Aorta (tissue), 5 donors: ENCODE measurements at places on chromosomes 13 and 19. TPM values are rescaled to one million over a fixed set of nuclear protein-coding genes. Genes with fewer than 3 reads are reported as not detected.

FBN3 gene
- not detected for total RNA-seq

MYBPC2 gene
- not detected for total RNA-seq

TEX29 gene
- 0.96 TPM for total RNA-seq

RDH8 gene
- total RNA-seq: not detected

FCGBP gene
- total RNA-seq: 790 TPM

MTUS2 gene
- 5.1 TPM for total RNA-seq

ZNF433 gene
- total RNA-seq: 5.1 TPM

SHISA2 gene
- total RNA-seq: 0.66 TPM

MAMSTR gene
- total RNA-seq: 3.7 TPM

DNA sequence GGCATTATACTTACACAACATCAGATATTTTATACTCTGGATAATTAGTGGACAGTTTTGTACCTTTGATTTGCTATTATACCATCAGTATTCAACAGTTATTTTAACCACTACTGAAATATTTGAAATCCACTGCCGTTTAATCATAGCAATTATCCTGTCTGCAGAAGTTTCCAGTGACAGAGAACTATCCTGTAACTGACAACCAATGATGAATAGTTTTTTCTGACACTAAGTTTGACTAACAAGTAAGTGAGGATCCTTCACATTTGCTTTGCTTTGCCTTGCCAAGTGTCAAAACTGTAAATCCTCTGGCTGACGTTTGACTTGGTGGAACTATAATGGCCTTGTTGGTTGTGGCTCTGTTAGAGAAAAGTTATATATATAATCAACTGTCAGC, 410.7 kb downstream of the GPC5 start:
- no peaks in the 10 kb centered on the region for H3K4me1 ChIP-seq
- H3K4me3 ChIP-seq: no peak overlapping the region
- no peak overlapping the region for H3K27ac ChIP-seq
- H3K27me3 ChIP-seq: no peaks in the 10 kb centered on the region
- no peaks in the 10 kb centered on the region for H3K36me3 ChIP-seq

DNA sequence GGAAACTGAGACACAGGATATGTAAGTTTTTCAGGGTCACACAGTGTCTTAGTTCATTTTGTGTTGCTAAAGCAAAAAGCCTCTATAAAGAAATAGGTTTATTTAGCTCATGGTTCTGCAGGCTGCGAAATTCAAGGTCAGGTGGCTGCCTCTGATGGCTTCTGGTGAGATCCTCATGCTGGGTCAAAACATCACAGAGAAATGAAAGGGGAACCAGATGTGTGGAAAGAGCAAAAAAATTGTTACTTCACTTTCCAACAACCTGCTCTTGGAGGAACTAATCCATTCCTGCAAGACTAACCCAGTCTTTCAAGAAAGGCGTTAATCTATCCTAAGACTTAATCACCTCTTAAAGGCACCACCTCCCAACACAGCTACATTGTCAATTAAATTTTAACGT, 64.2 kb upstream of the UBL3 start:
- H3K4me1 ChIP-seq: no peaks in the 10 kb centered on the region
- no peak overlapping the region for H3K27ac ChIP-seq
- DNase-seq: no peak
- H3K4me3 ChIP-seq: no peak overlapping the region
- H3K27me3 ChIP-seq: no peaks in the 10 kb centered on the region
- no peaks in the 10 kb centered on the region for H3K36me3 ChIP-seq

DNA sequence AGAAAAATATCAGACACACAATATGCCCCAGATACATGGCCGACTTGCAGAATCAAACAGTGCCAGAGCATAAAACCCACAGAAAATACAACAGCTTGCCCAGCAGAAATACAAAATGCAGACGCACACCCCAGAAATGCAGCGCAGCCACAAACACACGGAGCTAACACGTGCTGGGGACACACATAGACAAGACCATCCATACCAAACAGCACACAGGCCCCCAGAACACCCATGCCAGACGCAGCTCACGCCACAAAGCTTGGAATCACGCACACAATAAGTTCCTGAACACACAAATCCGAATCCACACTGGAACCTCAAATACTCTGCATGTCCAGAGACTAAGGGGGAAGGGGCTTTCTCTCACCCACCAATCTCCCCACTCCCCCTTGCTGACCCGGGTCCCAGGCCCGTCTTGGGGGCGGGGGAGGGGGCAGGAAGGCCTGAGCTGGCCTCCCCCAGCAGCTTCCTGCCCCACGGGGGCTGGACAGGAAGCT, 17.2 kb downstream of the CCDC97 start:
- H3K27ac ChIP-seq: peak overlapping the region; percentile 14
- no peak for DNase-seq

DNA sequence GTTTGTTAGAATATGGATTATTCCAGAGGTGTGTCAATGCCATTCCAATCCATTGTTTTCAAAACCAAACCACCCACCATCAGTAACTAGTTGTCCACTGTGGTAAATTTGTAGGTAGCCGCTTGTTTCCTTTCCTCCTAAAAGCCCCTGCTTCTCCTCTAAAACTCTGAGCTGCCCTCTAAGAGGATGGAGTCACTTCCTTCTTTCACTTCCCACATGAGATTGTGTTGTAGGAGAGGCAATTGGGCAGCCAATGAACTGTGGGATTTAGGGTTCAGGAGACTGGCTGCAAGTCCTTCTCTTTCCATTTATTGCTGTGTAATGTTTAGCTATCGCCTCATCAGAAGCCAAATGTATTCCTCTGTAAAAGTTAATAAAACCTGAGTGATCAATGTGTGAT, 49.9 kb upstream of the RFXAP start:
- no peaks in the 10 kb centered on the region for H3K27me3 ChIP-seq
- H3K4me3 ChIP-seq: no peak overlapping the region
- H3K4me1 ChIP-seq: no peaks in the 10 kb centered on the region
- no peak overlapping the region for H3K27ac ChIP-seq

GRCh38 chr13:50104493-50104892, 89.2 kb downstream of the KCNRG start:
- no peak overlapping the region for H3K4me3 ChIP-seq
- H3K36me3 ChIP-seq: no peaks in the 10 kb centered on the region
- H3K4me1 ChIP-seq: peaks cover 2% of the 10 kb centered on the region
- DNase-seq: no peak
- no peaks in the 10 kb centered on the region for H3K27me3 ChIP-seq

- H3K36me3 ChIP-seq: no peaks in the 10 kb centered on the region
- no peak for DNase-seq
- no peak overlapping the region for H3K4me3 ChIP-seq
Measured at GRCh38 chr13:27384285-27384684, 40.1 kb upstream of the GTF3A start.

DNA sequence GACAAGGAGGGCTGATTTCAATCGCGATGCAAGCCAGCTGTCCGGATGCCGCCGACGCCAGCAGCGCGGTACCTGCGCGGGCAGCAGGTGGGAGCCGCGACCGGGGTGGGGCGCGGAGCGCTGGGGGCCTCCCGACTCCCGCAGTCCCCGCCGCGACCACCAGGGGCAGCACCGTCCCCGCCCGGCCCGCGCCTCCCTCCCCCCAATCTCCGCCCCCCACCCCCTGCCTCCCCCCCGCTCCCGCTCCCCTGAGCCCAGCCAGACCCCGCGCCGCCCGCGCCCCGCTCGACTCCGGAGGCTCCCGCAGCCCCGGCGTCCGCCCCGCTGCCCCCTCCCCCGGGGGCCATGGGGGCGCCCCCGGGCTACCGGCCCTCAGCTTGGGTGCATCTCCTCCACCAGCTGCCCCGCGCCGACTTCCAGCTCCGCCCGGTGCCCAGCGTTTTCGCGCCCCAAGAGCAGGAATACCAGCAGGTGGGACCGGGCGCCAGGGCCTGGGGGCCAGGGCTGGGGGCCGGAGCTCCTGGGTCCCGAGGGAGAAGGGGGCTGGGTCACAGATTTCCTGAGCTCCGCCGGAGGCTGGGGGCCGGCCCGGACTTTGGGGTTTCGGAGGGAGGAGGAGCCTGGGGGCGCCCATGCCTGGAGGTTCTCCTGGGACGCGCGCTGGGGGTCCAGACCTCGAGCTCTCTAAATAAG, at the start of gene TTYH1:
TSS of gene TTYH1 (plus strand) at position 257 of the 693 bp plus-strand sequence. CDS start at position 346, 89 bp downstream.
- H3K27ac ChIP-seq: no peak within 1 kb of the TSS
- no peaks in the 10 kb centered on the region for H3K36me3 ChIP-seq
- DNase-seq: no peak
- H3K4me3 ChIP-seq: no peak within 1 kb of the TSS

GRCh38 chr19:37905946-37906868, at the start of gene WDR87:
WDR87 (minus strand) TSS chr19:37906594; CDS start chr19:37898239, 8,355 bp downstream.
- no peaks in the 10 kb centered on the region for H3K36me3 ChIP-seq
- no peaks in the 10 kb centered on the region for H3K27me3 ChIP-seq
- peaks cover 3% of the 10 kb centered on the region for H3K4me1 ChIP-seq

GRCh38 chr19:48203222-48203793, 32.8 kb downstream of the ZSWIM9 start:
- H3K36me3 ChIP-seq: peaks cover 1% of the 10 kb centered on the region
- no peak for DNase-seq
- H3K27ac ChIP-seq: no peak overlapping the region
- H3K4me1 ChIP-seq: no peaks in the 10 kb centered on the region
- no peaks in the 10 kb centered on the region for H3K27me3 ChIP-seq
- H3K4me3 ChIP-seq: peak overlapping the region; percentile 55

DNA sequence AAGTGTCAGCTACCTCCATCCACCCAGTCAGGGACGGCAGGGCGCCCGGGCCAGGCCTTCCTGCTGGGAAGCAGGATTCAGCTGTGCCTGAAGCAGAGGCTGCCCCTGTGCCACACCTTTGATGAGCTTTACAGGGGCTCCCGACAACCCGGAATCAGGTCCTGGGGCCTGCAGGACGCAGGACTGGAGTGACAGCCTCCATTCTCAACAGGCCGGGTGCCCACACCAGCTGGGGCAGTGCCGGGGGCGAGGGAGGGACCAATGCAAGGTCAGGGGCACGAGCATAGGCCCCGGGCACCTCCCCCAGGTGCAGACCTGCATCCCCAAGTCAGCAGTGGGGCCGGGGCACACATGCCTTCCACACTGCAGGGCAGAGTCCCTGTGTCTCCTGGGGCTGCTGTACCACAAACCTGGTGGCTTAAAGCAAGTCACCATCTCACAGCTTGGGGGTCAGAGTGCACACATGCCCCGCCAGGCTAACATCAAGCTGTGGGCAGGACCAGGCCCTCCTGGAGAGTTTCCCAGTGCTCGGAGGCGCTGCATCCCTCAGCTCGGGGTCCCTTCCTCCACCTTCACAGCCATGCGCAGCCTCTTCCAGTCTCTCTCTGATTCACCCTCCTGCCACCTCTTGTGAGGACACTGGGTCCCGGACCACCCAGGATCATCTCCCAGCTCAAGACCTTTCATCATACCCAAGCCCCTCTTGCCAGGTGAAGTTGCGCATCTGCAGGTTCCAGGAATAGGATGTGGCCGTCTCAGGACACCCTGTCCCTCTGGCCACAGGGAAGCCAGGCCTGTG, 13.4 kb downstream of the UBXN6 start:
- no peak for DNase-seq
- H3K4me3 ChIP-seq: no peak overlapping the region
- no peak overlapping the region for H3K27ac ChIP-seq
- no peaks in the 10 kb centered on the region for H3K27me3 ChIP-seq
- no peaks in the 10 kb centered on the region for H3K4me1 ChIP-seq

DNA sequence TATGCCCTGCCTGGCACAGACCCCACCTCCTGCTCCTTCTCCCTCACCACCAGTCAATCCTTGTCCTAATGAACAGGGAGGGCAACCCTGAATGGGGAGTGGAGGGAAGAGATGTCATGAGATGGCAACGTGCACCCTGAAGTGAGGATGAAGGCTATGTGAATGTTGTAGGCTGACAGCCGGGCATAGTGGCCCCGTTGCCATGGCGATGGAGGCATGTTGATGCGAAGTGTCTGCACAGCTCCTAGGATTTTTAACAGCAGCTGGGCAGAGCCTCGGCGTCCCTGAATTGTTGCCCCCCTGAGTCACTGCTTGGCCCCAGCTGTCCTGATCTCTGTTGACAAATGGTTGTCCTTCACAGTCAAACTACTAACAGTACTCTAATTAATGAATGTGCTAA, 4.8 kb upstream of the ALOX5AP start:
- no peaks in the 10 kb centered on the region for H3K36me3 ChIP-seq
- no peak overlapping the region for H3K27ac ChIP-seq
- no peak overlapping the region for H3K4me3 ChIP-seq
- H3K4me1 ChIP-seq: peaks cover 3% of the 10 kb centered on the region

DNA sequence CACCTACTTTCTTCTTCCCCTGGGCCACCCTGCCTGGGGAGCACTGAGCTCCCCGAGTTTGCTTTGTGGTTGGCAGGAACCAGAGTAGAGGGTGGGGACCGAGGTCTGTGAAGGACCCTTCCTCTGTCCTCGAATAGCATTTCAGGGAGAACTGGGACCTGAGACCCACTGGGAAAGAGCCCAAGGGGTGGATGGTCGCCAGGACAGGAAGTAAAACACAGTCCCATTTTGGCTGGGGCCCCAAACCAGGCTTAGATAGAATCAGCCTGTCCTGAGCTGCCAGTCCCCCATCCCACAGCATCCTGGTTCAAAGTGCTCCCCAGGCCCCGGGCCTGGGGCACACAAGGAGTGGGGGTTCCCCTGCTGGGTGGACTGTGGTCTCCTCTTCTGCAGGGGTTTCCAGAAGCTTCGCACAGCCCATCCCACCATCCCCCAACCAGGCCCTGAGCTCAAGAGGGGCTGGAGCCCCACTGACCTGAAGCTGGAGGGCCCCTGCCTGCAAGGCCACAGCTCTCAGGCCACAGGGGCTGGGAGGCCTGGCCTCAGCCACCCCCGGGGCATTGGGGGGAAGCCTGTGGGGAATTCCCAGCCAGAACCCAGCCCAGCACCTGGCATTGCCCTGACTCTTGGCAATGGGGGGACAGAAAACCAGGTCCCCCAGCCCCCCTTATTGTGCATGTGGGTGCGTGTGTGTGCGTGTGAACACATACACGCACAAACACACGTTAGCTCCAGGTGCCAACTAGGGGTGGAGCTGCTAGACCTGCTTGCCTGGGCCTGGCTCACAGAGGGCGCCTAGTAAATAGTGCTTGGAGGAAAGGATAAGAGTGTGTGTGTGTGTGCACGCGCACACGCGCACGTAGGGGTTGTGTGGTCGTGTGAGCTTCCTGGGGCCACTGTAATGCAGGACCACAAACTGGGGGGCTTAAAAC, 995 bp upstream of the MKNK2 start:
- DNase-seq: no peak
- no peak overlapping the region for H3K27ac ChIP-seq
- H3K4me3 ChIP-seq: no peak overlapping the region
- no peaks in the 10 kb centered on the region for H3K36me3 ChIP-seq
- H3K4me1 ChIP-seq: no peaks in the 10 kb centered on the region

DNA sequence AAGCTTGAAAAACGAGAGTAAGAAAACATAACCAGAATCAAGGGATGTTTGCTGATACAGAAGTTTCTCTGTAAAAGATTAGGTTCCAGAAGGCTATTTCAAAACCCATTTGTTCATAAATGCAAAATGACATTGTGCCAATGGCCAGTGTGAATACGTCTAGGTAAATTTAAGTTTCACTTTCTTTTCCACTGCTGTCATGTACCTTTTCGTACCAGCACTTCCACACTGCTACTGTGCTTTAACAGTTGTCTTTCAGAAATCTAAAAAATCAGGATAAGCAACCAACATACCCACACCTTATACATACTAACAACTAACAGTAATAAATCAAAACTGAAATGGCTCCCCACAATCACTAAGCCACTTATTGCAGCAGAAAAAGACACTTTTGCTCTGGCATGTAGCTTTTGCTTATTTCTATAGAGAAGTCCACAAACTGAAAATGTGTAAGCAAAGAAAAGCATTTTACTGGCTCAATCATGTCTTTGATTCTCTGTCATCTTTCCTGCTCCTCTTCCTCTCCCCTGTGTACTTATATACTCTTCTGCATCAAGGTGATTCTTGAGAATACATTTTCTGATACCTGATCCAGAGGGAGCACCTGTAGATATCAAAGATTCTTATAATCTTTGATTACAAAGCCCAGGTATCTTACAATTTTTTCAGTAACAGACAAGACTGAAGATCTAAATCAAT, 34.3 kb downstream of the ELF1 start:
- H3K4me3 ChIP-seq: peak overlapping the region; percentile 41
- no peaks in the 10 kb centered on the region for H3K36me3 ChIP-seq
- no peak overlapping the region for H3K27ac ChIP-seq
- peaks cover 2% of the 10 kb centered on the region for H3K4me1 ChIP-seq
